ENCODE measurements at places on chromosomes 11 and 22.

DNA sequence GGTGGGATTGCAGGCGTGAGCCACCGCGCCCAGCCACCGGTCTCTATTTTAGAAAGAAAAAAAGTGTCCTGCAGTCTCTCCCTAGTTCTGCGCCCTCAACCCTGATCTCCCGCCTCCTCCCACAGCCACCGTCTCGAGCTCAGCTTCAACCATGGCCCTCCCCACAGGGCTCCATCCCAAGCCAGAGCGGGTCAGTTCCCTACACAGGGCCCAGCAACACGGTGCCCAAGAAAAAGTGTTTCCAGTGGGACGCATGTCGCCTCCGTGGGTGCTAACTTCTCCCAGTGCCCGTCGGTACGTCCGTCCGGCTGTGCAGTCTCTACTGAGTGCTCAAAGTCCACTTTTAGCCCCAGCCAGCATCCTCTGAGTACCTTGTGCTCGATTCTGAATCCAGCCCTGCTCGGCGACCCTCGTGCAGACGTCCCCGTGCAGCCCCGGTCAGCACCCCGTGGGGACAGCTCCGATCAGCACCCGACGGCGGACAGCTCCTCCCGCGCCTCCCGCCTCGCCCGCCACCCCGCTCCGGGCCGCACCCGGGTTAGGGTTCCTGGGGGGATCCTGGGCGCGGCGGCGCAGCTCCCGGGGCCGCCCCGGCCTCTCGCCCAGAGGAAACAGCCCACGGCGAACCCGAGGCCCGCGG is 657 bp upstream of the MAPK8IP2 start:
- DNase-seq, result no peak

GRCh38 chr11:7511401-7511800 is 2.4 kb upstream of the PPFIBP2 start:
- DNase-seq, result no peak

DNA sequence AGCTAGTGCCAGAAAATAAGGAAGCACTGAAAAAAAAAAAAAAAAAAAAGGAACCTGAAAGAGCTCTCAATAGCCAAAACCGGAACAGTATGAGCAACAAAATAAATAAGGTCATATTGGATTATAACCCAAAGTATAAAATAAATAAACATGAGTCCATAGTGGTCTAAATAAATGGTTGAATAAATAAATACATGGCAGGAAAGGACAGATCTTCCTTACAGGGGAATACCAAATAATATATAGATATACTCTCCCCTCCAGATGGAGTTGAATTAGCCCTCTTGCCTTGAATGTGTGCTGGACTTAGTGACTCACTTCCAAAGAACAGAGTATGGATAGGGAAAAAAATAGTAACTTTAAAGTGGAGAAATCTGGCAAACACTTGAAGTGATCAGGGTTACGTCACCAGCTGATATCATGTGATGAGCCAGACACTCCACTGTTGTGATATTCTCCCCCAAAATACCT is 14.3 kb upstream of the ARRB1 start:
- no peak for DNase-seq

GRCh38 chr11:35623621-35624168 is 5.4 kb downstream of the FJX1 start:
- no peak for DNase-seq

- DNase-seq, result no peak
Observed at GRCh38 chr11:2737866-2738265, 38.1 kb upstream of the KCNQ1OT1 start.

DNA sequence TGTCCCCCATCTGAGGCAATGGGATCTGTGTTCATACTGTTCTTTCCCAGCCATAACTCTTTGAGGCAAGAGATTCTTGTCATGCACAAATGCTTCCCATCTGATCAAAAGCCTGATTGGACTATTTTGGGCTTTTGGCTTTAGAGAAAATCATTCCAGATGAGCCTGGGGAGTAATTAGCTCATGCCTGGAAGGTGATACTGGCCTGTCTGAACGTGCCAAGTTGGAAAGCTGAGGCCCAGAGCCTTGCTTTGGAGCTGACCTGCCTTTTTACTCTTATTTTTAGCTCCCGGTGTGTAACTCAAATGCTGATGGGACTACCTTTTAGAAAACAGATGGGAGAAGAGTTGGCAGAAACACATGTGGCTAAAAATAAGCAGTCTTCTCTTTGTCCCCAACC is 105.0 kb downstream of the DBX1 start:
- DNase-seq, result no peak

- DNase-seq, result no peak
Observed at GRCh38 chr11:92626624-92627023, 342.8 kb upstream of the MTNR1B start.

DNA sequence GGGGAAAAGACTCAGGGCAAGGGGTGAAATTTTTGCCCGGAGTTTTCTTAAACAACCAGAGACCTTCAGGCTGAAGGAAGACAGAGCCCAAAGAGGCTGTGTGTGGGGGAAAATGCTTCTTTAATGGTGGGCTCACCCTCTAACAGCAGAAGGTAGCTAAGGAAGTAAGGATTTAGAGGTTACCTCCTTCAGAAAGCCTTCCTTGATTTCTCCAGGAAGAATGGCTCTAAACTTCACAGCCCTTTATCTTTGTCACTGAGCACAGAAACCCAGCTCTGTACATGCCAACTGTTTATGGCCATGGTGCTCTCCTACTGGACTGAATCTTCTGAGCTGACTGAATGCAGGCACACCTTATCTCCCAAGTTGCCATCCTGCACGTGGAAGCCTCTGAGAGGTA is 196.0 kb downstream of the TENM4 start:
- no peak for DNase-seq

GRCh38 chr11:102240502-102240901 is 76.8 kb upstream of the BIRC3 start:
- no peak for DNase-seq

DNA sequence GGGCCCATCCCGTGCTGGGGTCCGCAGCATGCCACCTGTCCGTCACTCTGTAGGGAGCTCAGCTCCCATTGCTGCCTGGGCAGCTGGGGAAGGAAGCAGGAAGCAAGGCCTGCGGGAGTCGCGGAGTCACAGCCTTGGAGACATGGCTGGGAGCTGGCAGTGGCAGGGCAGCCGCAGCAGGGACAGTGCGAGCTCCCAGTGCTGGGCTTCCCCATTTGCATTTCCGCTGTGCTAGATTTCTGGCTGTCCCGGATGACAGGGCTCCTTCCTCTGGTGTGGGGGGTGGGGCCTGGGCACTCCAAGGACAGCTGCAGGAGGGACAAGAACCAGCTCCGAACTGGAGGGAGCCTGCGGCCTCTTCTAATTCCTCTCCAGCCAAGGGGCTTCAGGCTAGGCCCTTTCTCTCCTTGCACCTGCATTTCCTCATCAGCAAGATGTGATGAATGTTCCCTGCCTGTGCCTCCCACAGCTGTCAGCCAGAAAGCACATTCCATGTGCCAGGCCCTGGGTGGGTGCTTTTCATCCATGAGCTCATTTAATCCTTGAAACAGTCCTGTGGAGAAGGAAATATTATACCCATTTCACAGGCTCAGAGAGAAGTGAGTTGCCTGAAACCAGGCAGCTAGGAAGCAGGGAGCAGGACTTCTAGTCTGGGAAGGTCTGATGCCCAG is 48.0 kb downstream of the MYO7A start:
- DNase-seq, result no peak

GRCh38 chr22:28115426-28115825 is 196.4 kb upstream of the PITPNB start:
- DNase-seq, result no peak

DNA sequence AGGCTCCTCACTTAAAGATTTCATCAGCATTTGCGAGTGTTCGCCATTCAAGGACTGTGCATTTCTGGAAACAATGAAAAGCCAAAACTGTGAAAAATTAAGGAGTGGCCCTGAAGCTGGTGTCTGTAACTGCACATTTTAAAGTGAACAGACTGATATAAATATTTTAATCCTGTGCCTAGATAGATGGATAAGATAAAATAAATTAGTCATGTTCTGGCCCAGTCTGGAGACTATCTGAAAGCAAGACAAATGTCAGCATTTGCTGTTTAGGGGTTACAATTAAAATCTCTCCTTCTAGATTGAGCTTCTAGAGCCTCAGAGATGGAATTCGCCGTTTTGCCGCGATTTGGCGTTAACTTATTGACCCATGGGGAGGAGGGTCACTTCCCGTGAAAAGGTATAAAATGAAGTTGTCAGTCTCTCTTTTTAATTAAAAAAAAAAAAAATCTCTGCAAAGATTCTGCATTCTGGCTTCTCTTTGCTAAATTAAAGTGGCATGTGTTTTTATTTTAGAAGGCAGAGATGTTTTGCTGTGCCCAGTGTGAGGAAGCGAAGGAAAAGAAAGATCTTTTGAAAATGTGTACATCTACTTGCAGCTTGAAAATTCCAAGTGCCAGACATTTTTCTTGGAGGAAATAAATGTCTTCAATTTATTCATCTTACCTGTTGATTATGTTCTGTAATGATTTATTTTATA is 79.7 kb upstream of the WNT7B start:
- no peak for DNase-seq

GRCh38 chr11:108858622-108859021 is 193.8 kb downstream of the DDX10 start:
- no peak for DNase-seq

DNA sequence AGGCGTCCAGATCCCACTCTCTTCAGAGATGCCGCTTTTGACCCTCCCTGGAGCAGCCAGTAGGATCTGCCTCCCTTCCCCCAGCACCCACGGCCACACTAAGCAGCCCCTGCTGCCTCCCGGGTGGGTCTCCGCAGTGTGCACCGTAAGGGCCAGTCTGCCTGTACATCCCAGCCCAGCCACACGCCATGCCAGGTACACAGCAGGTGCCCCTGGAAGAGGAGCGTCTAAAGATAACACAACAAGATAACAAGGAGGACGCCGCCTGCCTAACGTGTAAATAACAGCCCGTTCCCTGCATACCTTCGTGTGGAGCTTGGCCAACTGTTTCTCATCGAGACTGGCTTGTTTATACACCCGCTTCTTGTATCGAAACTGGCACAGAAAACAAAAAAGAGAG is 139.4 kb downstream of the SHANK2 start:
- DNase-seq, result no peak

GRCh38 chr11:67577951-67578350 is 5.7 kb upstream of the GSTP1 start:
- no peak for DNase-seq

DNA sequence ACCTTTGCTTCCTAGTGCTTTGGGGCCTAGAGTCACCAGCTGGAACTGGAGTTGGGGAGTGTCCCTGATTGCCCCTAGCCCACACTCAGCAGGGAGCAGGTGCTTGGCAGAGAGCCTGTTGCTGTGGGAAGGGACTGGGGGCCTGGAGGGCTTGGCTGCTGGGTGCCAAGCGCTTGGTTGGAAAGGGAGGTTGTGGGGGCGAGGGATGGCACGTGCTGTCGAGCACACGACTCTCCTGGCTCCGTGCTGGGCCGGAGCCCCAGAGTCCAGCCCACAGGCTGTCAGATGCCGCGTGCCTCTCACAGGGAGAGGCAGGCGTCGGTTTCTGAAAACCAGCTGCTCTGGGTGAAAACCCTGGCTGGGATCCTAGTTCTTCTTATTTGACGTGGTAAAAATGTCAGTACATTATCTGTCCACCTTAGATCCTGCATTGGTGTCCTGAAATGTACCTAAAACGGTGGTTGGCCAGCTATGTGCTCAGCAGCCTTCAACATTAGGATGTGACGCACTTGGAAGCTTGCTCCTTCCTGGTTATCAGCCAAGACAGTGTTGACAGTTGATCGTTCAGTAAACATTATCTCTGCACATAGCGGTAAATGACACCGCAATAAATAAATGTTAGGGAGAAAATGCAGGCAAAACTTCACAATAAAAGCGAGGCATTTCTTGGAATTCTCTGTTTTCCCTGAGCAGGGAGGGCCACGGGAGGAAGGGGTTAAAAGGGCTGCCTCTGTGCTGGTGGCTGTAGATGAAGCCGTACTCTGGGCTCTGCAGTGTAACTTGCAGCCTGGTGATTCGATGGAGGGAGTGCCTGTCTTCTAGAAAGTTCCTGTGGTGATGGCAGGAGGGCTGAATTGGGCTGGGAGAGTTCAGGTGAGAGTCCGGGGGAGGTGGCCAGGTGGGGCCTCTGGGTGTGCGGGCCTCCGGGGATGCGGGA is 29.2 kb downstream of the GRAMD4 start:
- DNase-seq, result no peak

DNA sequence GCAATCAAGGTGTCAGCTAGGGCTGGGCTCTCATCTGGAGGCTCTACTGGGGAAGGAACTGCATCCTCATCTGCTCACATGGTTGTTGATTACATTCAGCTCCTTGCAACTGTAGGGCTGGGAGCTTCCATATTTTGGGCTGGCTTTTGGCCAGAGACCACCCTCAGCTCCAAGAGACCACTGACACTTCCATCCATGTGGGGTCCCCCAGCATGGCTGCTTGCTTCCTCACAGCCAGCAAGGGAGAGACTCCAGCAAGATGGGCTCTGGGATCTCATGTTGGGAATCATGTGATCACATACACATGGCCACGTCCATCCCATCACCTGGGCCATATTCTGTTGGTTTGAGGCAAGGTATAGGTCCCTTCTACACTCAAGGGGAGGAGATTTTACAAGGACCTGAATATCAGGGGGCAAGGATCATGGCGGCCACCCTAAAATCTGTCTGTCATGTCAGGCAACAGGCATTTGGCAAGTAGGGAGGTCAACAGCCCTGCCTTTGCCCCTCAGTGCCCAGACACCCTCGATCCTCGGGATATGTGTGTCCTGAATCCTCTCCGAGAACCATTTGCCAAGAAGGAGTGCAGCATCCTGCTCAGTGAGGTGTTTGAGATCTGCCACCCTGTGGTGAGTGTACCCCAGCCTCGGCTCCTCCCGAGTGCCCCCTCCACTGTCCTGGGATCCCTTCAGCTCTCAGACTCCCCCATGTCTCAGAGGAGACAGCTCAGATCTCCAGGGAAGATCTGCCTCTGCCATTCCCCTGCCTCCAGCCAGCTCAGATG is 48.7 kb downstream of the OTOG start:
- no peak for DNase-seq

GRCh38 chr22:19525116-19525660 is 978 bp upstream of the CLDN5 start:
- no peak for DNase-seq

GRCh38 chr11:57648801-57649735 is 644 bp downstream of the YPEL4 start:
- no peak for DNase-seq

DNA sequence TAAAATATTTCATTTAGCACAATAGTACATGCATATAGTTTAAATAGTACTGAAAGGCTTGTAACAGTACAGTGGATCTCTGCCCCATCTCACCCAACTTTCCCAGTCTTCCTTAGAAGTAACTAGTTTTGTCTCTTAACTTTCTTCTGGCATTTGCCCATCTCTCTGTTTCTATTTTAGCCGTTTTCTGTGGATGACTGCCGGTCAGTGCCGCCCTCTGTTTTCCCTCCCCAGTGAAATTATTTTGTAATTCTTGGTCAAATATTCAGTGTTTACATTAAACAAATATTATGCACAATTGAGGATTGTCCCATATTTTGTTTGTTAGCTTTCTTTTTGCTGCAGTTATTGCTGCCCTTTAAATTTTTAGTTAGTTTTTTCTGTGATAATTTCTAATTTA is 8.3 kb downstream of the PDHX start:
- no peak for DNase-seq

- no peak for DNase-seq
Observed at GRCh38 chr11:68854273-68854958, 12.7 kb upstream of the CPT1A start.
